Epithelial cell of proximal tubule (primary cell): ENCODE measurements at places on chromosomes 4 and X.

DNA sequence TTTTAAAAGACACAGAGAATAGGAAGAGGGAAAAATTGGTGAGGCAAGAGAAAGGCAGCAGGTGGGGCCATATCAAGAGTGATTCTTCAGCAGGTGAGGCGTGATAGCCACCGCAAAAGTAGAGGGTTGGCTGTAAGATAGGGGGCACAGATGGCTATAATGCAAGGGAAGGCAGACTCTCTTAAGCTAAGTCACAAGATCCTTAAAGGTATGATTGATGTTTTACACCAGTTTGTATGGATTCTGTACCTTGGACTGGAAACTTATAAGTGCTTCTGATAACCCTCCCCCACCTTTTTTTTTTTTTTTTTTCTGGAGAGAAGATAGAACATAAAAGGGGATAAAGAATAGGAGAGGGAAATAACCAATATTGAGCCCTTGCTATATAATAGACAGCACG lies 40.0 kb downstream of the NSUN7 start:
- DNase-seq = no peak

GRCh38 chr4:61202638-61203435 lies 2.7 kb downstream of the ADGRL3 start:
- no peak for DNase-seq

DNA sequence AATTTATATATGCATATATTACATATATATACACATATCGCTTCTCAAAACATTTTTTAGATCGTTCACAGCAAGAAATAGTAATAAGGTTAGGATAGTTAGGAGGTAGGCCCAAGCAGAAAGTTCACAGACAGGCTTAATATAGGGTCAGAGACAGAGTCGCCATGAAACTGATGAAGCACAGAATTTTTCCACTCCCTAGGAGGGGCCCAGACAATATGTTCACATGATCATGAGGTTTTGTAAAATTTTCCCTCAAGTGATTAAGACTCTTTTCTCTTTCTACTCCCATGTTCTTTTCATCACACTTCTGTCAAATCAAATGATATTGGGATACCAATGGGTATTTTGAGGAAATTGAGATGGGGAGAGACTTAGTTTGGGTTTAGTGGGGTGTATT lies 5.2 kb upstream of the ENAM start:
- DNase-seq = no peak

DNA sequence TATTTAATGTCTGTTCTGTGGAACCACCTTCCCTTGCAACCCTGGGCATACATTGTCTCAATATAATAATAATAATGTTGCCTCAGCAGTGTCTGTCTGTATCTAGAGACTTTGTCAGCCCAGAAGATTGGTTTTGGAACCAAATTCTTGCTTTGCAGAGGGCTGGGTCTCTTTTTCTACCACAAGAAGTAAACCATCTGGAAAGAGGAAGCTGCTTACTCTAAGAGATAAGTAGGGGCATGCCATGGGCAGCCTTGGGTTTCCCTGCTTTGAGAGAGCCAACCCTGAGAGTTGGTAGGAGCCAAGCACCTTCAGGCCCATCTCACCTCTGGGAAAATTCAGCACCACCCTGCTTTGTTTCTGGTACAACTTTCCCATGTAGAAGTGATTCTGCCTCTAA lies 27.0 kb downstream of the TMEM31 start:
- no peak for DNase-seq

GRCh38 chr4:125049711-125050110 lies 265.0 kb upstream of the FAT4 start:
- DNase-seq = no peak
